ENCODE measurements at places on chromosomes 16 and 17.

DNA sequence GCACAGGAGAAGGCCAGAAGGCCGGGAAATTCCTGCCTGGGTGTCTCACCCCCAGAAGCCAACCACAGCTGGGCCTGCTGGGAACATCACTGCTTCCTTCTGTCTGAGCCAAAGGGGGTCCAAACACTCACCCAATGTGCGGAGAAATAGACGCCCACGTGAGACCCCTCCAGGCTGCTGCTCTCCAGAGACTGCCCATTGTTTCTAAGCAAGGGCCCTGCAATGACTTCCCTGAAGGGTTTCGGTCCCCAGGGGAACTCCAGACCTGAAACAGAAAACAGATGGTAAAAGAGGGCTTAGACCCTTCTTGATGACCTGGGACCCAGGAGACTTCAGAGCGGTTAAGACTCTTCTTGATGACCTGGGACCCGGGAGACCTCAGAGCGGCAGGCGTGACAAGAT lies 41.3 kb downstream of the MRM3 start:
- DNase-seq: no peak

DNA sequence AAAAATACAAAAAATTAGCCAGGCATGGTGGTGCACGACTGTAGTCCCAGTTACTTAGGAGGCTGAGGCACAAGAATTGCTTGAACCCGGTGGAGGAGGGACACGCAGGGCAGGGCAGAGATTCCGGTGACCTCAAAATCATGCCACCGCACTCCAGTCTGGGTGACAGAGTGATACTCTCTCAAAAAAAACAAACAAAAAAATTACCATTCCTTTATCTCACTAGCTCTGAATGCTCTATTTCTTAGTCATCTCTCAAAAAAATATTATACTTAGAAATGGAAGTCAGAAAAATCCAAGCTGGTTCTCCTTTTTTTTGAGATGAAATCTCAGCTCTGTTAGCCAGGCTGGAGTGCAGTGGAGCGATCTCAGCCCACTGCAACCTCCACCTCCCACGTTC lies 40.8 kb downstream of the SPOP start:
- no peak for DNase-seq

DNA sequence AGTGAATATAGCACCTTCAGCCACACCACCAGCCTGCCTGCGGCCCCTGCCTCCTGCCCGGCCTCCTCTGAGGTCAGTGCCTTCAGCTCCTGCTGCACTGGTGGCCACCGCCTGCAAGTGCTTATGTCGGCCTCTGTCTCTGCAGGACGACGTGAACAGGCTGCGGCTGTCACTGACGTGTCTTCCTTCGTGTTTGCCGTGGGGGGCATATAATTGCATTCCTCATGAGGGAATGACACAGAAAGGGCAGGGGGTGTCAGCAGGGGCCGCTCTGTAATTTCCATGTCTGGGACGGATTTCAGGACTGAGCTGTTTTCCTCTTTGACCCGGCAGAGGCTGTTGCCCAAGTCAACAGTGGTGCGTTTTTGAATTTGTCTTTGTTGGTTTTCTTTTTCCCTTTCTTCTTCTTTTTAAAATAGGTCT lies 28.5 kb downstream of the CMIP start:
- no peak for DNase-seq

DNA sequence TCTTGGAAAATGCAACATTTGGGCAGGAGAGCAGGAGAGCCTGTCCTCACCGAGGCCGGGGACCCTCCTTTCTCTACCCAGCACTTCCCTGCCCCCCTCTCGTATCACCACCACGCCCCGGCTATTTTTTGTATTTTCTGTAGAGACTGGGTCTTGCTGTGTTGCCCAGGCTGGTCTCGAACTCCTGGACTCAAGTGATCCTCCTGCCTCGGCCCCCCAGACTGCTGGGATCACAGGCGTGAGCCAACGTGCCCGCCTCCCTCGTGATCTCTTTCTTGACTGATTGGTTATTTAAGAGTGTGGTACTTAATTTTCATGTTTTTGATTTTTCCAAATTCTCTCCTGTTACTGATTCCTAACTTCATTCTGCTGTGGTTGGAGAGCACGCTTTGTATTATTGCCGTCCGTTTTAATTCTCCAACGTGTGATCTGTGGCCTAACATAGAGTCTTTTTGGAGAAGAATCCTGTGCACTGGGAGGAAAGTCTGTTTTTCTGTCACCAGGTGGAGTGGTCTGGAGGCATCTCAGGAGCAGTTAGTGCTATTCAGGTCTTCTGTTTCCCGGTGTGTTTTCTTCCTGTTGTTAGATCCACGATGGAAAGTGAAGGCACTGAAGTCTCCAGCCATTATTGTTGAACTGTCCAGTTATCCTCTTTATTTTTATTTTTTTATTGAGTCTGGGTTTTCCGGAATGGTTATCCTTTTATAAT lies 40.4 kb downstream of the ZNF778 start:
- no peak for DNase-seq

- DNase-seq: no peak
Measured at GRCh38 chr17:21373036-21373435, 3.1 kb upstream of the KCNJ12 start.

- DNase-seq: no peak
Measured at GRCh38 chr17:58968426-58969061, 138.1 kb downstream of the TRIM37 start.

DNA sequence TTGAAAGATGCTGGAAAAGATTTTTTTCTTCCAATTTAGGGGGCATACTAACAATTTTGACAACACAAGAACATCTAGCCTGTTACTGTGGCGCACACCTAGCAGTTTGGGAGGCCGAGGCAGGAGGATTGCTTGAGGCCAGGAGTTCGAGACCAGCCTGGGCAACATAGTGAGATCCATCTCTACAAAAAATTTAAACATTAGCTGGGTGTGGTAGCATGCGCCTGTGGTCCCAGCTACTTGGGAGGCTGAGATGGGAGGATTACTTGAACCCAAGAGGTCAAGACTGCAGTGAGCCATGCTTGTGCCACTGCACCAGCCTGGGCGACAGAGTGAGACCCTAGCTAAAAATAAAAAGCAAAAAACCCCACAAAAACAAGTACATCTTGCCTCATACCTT lies 168.8 kb downstream of the TANC2 start:
- DNase-seq: no peak

- no peak for DNase-seq
Measured at GRCh38 chr17:43219001-43219400, 7.3 kb downstream of the TMEM106A start.

- DNase-seq: no peak
Measured at GRCh38 chr16:397135-397661, at the start of gene NME4. Gene NME4, plus strand, starts transcription at chr16:397199. Its CDS starts 24 bp downstream, at chr16:397223.

- DNase-seq: no peak
Measured at GRCh38 chr16:2786061-2786825, 1.1 kb downstream of the PRSS33 start.

DNA sequence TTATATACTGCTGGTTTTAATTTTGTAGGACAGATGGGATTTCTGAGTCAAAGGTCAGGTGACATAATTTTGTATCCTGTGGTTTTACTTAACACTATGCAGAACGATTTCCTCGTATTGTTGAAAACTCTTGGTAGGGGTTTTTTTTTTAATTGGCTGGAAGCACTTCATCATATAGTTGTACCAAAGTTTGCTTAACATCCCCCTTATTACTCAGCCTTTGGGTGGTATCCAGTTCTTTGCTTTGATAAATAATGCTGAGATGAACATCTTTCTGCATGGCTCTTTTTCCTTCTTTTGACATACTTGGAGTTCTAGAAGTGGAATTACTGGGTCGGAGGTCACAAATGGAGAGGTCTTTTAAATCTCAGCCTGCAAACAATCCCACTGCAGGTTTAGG lies 419.1 kb downstream of the MAF start:
- DNase-seq: no peak

- DNase-seq: no peak
Measured at GRCh38 chr16:53081032-53081424, 26.2 kb downstream of the CHD9 start.

DNA sequence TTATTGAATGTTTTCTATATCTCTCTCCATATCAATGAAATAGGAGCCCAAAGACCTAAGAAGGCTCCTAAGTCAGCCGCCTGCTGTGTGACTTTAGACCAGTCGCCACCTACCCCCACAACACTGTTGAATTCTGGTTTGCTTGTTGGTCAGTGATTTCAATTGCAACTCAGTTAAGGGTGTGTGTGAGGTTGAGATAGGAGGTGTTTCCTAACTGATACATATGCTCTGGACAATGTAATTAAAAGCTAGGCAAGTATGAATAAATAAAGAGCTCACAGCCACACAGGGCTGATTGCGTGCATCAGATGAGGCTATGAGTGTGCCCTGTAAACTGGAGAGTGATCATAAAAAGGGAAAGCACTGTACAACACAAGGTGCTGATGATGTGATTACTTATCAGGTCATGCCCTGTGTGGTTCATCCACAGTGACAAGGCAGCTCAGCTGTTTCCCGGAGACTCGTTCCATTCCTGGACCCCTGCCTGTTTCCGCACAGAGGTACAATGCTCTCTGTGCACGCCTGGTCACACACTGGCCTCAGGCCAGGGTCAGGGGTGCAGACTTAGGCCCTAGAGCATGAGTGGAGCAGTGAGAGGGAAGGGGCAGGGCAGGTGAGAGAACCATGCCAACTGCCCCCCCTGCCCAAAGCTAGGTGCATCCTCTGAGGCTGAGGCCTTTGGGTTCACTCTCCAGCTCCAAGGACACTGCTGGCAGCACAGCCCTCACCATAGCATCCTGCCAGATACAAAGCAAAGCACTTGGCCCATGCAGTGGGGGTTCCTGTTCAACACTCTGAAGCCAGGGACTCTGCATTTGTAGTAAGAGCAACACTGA lies 3.3 kb upstream of the KRT35 start:
- DNase-seq: no peak

DNA sequence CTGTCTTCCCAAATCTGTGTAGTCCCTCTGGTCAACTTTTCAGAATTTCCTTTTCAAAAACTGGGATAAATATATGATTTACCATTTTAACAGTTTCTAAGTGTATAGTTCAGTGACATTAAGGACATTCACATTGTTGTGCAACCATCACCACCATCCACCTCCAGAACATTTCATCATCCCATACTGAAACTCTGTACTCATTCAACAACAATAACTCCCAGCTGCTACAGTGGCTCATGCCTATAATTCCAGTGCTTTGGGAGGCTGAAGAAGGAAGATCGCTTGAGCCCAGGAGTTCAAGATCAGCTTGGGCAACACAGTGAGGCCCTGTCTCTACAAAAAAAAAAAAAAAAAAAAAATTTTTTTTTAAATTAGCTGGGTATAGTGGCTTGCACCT lies 131.0 kb downstream of the AATF start:
- DNase-seq: no peak

GRCh38 chr16:66525396-66526180 lies 24.3 kb downstream of the TK2 start:
- no peak for DNase-seq

GRCh38 chr17:71431146-71431545 lies 689.7 kb upstream of the SOX9 start:
- no peak for DNase-seq

- DNase-seq: no peak
Measured at GRCh38 chr16:52501746-52502145, 45.2 kb downstream of the TOX3 start.

DNA sequence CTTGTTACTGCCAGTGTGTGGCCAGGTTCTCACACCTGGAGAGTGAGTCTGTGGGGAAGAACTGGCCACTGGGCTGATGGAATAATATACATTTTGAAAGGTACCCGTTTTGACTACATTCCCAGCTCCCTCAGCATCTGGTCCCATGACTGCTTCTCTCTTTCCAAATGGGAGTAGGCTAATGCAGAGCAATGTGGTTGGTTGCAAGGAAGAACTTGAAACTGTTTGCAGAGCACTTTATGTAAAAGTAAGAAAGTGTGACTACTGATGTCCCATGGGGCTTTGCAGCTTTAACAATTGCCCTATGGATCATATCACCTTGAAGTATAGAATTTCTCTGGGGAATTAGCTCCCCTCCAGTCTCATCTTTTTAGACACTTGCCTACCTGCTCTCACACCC lies 9.0 kb downstream of the KATNIP start:
- no peak for DNase-seq

DNA sequence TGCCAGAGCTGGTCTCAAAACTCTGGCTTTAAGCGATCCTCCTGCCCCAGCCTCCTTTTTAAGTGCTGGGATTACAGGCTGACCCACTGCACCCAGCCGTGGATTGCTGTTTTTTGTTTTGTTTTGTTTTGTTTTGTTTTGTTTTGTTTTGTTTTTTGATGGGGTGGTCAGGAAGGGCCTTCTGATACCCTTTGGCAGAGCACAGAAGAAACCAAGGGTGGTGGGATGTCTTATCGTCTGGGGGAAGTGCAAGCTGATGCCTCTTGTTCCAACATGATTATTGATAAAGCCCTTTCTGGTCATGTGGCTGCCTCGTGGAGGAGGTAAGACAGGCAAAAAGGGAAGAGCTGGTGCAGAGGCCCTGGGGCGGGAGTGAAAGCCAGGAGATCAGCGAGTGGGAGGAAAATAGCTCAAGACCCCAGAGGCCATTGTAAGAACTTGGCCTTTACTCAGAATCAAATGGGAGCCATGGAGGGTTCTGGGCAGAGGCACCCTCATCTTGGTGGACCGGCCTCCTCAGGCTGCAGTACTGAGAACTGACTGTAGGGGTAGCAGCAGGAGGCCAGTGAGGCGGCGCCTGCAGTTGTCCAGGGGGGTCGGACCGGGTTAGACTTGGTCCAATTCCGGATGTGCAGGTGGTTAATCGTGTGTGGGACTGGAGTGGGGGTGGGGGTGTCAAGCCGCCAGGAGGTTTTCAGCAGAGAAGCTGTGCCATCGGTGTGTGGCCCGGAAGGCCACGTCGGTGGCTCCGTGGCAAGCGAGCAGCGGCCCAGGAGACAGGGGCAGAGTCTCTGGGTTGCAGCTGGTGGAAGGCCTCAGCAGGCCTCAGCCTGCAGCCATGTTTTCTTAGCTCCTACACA lies 84.4 kb upstream of the GSE1 start:
- DNase-seq: no peak

GRCh38 chr16:65524231-65524630 lies 402.4 kb upstream of the CDH11 start:
- no peak for DNase-seq

GRCh38 chr16:55933038-55933437 lies 57.9 kb upstream of the CES5A start:
- no peak for DNase-seq
